Stimulated activated naive CD8-positive, alpha-beta T cell treated with anti-CD3 and anti-CD28 coated beads, Interleukin-15, amount 100 ng/mL, for 72 hours (primary cell): ENCODE measurements at places on chromosomes 4 and X.

GRCh38 chrX:10512741-10513140 lies 107.6 kb downstream of the MID1 start:
- no peak for DNase-seq

DNA sequence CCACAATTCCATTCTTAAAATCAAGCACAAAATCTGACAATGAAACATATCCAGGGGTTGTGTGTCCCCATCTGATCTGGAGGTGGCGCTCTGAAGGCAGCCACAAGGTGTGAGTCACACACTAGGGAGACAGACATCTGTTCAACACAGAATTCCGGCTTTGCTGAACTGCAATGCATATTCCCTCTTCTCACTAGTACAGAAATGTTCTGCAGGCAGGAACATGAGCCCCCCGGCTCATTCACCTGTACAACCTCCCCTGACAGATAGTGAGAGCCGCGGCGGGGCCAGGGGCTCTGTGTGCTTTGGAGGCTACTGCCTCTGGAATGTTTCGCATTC lies 41.9 kb downstream of the WDR1 start:
- DNase-seq: no peak

DNA sequence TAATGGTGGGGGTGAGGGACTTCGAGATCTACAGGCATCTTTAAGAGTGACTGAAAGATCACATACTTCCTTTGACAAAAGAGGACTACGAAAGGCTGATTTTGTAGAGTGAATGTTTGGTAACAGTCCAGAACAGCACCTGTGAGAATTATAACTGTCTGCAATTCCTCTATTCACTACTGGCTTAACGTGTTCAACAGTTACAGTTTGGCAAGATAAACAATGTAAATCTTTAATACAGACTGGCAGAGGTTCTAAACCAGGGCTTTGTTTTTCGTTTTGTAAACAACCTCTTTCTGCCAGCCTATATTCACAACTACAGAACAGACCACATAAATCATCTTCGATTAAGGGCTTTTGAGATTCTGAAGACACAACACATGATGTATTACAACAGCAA lies 66.9 kb downstream of the NCAPG start:
- no peak for DNase-seq

DNA sequence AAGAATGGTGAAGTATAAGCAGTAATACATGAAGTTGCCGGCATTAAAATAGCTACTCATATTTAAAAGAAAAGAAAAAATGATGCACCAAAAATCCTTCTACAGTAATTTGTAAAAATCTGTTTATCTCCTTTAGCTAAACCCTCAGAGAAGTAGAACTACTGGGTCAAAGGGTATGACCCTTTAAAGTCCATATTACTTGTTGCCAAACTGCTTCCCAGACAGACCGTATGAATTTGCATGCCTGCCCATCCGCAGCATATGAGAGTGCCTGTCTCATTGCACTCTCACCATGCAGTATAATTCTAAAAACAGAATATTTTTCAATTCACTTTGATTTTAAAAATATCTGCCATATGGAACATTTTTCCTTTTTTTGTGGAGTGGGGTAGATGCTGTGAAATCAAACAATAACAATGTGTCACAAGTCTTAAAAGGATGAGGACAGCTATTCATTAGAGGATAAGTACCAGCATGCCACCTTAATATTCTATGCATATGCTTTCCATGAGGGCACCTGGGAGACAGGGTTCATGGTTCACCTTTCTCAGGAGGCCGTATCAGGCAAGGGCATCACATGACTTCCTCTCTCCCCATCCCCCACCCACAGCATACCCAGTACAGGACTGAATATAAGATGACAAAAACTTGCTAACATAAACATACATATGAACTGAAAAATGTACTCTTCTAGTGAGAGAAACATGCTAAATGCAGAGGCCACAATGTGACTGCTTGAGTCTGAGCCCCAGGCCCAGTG lies 17.8 kb downstream of the ZDHHC9 start:
- no peak for DNase-seq

DNA sequence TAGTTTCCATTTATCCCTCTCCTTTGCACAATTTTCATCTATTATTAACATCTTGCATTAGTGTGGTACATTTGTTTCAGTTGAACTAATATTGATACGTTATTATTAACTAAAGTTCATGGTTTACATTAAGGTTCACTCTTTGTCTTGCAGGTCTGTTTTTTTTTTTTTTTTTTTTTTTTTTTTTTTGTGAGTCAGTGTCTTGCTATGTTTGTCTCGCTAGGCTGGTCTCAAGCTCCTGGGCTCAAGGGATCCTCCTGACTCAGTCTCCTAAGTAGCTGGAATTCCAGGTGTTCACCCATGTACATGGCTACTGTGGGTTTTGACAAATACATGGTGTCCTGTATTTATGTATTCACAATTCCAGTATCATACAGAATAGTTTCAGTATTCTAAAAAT lies 6.8 kb downstream of the TBC1D19 start:
- no peak for DNase-seq

DNA sequence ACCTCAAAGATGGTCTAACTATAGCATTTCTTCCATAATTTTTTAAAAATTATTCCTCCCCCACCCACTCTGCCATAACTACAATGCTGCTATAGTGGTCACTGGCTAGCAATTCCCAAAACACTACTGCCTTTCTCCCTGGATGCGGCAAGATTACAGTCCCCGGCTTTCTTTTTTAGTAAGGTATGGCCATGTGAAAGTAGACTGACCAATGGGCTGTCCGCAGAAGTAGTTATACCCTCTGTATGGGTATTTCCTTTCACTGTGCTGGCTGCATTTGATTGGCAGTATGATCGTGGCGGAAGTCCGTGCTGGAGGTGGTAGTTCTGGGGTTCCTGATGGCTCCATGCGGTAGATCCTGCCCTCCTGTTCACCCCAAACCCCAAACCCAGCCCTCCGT lies 166.0 kb downstream of the FBXO8 start:
- no peak for DNase-seq

- DNase-seq: no peak
These were observed 167.2 kb upstream of the SLIT2 start for GRCh38 chr4:20084488-20084887.

- no peak for DNase-seq
These were observed 134.1 kb upstream of the C1QTNF7 start for GRCh38 chr4:15293711-15294110.

- peak; percentile 73 for DNase-seq
These were observed 18.0 kb upstream of the TMSB4X start for GRCh38 chrX:12956704-12957534.

- no peak for DNase-seq
These were observed 77.4 kb downstream of the MTMR1 start for GRCh38 chrX:150770623-150771022.
